ENCODE measurements at places on chromosomes 4 and X.

DNA sequence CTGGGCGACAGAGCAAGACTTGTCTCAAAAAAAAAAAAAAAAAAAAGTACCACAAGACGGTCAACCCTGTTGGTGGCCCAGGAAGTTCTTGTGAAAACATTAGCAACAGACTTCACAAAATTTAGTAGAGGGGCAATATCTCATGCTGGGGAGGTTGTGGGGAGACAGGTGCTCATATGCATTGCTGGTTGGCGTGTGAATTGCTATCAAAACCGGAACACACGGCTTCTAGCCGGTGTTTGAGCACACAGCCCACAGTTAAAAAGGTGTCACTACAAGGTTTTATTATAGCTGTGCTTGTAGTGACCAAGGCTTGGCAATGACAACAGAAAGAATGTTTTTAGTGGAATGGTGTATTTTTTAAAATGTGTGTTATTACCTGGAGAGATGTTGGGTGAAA lies 41.8 kb downstream of the SMS start:
- no peak for DNase-seq

GRCh38 chr4:152385551-152385950 lies 150.3 kb downstream of the FBXW7 start:
- peak; percentile 29 for DNase-seq

- peak; percentile 64 for DNase-seq
Measured at GRCh38 chrX:96372313-96373046, 312.2 kb upstream of the DIAPH2 start.

DNA sequence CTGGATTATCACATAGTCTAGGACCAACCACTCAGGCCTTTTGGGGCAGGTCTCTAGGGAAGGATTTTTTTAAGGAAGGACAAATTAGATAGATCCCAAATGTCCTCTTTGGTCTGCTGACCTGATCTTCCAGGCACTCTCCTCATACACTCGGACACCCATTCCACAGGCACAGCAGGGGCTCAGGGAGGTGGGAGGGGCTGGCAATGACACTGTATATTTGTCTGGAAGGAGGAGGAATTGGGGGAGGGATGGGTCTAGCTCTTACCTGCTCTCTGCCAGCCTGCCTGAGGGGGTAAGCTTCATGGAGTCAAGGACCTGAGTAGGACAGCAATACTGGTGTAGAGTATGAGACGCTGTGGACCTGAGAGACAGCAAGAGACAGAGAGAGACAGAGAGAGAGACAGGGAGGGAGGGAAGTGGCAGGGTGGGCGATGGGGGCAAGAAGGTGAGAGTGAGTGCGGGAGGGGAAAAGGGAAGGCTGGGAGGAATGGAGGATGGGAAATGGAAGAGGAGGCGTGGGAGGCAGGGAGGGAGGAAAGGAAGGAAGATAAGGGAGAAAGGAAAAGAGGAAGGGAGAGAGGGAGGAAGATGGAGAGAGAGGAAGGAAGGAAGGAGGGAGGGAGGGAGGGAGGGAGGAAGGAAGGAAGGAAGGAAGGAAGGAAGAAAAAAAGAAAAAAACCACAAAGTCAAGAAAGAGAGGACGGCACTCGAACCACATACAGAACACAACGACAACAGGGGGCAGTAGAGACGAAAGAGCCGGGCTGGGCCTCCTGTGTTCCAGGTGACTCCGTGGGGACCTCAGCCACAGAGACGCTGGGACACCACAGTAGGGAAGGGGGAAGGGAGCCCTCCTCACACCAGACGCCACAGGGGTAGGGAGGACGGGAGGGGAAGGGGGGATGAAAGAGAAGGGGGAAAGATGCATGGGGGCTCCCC lies 1.8 kb downstream of the IQSEC2 start:
- no peak for DNase-seq

- DNase-seq = no peak
Measured at GRCh38 chr4:118193421-118193820, 159.1 kb downstream of the NDST3 start.

DNA sequence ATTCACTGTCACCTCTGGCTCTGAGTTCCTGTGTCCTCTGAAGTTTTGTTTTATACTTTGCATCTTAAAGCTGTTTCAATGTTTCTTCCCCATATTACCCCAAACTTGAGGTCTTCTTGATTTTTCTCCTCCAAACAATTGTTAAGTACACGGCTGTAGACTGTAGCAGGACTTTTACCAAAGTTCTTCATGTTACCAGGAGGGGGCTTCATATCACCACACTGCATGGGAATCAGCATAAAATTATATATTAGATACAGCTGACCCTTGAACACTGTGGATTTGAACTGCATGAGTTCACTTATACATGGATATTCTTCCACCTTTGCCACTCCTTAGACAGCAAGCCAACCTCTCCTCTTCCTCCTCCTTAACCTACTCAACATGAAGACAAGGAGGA lies 56.6 kb downstream of the SPATA18 start:
- DNase-seq = no peak

DNA sequence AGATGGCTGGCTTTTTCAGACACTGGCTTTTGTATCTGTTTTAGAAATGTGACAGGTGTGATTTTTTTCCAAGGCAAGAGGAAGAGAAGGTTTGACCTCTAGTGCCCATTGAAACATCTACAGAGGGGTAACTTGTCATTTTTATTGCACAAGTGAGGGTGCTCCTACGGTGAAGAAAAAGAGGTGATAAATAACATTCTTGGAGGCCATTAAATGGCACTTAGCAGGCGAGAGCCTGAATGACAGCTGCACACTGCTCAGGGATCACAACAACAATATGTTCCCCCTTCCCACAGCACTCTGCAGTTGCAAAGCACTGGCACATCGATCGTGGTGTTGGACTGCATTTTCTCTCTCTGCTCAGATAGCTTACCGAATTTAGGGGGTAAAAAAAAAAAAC lies 22.9 kb downstream of the FAM184B start:
- no peak for DNase-seq

- DNase-seq = no peak
Measured at GRCh38 chrX:17473021-17473420, 98.0 kb downstream of the NHS start.

GRCh38 chr4:141571793-141572192 lies 64.6 kb upstream of the IL15 start:
- DNase-seq = no peak

DNA sequence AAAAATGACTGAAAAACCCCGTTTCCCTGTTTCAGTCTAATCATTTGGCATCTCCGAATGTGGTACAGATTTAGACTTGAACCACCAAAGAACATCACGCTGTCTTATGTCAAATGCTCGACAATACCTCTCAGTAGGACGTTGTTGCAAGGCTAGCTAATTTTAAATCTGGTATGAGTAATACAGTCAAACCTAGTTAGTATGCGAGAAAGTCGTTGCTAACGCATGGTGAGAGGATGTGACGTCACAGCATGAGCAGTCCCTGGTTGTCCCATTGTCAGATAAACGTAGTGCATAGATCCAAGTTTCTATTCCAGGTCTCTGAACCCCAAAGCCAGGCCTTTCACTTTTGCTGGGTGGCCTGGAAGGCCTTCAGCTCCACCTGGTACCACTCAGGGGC lies 44.7 kb downstream of the SETD7 start:
- no peak for DNase-seq

- DNase-seq = no peak
Measured at GRCh38 chrX:68589372-68589753, 58.1 kb upstream of the STARD8 start.

DNA sequence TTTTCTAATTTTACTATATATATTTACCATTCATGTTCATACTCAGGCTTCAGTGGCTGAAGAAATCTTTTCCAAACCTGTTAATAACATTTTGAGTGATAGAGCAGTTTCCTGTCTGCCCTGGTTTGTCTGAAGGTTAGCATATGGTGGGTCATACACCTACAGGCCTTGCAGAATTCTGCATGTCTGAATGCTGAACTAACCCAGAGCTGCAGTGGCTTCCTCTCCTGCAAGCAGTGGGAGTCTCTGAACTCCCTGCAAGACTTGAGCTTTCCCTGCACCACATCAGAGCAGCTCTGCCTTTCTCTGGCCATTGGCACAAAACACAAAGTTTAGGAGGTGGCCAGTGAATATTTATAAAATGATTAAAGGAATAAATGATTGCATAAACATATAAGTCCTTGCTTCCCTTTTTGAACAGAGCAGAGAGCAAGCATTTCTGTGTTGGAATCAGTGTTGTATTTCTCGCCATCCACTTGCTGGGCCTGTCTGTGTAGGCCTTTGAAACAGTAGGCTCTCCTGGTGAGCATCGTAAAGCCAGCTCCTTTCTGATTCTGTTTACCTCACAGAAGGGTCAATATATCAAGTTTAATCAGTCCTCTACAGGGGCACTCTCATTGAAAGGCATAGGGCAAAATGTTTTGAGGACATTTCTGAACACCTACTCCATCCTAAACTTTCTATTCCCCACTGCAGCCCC lies 15.0 kb upstream of the UNC5C start:
- no peak for DNase-seq

DNA sequence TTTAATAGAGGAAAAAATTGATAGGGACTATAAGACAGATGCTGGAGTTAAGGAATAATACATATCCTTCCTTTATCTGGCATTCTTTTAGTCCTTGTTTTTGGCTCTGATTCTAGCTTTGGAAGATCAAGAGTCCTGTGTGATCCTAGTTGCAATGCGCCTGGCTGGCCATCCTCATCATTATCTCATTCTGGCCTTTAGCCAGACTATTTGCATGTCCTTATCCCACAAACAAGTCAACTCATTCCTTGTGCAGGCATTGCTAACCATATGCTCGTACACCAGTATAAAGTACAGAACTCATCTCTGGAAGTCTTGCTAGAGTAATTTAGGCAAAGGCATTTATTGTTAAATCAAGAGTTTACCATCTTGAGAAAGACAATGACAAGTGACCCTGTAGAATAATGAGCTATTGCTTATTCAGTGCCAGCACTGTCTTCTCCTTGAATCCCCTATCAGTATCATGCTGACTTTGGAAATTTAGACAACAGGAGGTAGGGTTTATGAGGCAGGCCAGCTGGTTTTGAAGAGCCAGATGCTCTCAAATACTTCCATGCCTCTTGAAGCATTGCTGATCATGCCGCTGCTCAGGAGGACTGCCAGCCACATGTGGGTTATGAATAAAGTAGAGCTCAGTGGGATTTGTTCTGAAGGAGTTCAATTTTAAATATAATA lies 1730.3 kb upstream of the TENM3 start:
- no peak for DNase-seq

DNA sequence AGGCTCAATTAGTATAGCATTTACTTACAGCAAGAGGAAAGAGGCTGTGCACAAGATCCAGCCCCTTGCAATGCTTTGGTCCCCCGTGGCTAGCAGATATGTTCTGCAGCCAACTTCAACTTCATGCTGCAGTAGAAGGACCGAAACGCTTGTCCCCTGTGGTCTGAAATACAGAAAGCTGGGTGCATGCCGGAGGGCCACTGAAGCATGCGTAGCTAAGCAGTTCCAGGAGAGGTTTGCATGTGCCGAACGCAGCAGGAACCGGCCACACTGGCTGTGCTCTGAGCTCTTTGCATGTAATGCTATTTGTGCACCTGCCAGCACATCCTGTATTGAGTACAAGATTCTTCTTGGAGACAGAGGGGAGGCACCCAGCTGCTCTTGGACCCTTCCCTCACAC lies 35.8 kb upstream of the SHISA3 start:
- DNase-seq = no peak

GRCh38 chr4:3639613-3640586 lies 107.7 kb upstream of the LRPAP1 start:
- DNase-seq = no peak

DNA sequence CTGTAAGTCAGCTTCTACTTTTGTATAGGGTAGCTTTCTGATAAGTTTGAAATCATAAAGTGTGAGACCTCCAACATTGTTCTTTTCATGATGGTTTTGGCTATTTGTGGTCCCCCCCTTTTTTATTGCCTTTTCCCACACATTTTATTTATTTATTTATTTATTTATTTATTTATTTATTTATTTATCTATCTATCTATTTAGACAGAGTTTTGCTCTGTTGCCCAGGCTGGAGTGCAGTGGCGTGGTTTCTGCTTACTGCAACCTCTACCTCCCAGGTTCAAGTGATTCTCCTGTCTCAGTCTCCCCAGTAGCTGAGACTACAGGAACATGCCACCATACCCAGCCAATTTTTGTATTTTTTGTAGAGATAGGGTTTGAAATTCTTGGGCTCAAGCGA lies 9.7 kb upstream of the MTHFD2L start:
- no peak for DNase-seq

DNA sequence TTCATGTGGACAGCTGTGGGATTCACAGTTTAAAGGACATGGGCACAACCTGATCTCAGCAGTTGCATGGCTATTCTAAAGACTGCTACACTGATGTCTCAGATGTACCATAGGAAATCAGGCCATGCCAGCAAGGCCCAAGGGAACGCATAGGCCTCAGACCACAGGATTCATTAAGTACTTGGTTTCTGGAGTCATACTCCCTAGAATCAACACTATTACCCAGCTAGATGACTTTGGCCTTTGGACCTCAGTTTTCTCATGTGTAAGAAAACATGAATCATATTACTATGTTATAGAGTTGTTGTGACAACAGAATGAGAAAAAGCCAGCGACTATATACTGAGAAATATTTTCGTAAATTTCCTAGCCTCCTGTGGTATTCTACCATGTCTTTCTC lies 67.9 kb downstream of the NHS start:
- no peak for DNase-seq

GRCh38 chrX:151776181-151776731 lies 41.7 kb downstream of the CNGA2 start:
- DNase-seq = no peak

- DNase-seq = no peak
Measured at GRCh38 chrX:57528670-57529255, 63.0 kb upstream of the ZXDB start.

- DNase-seq = no peak
Measured at GRCh38 chrX:144732588-144732987, 514.7 kb upstream of the SPANXN1 start.

- DNase-seq = no peak
Measured at GRCh38 chrX:49139713-49140112, 16.2 kb upstream of the GPKOW start.

DNA sequence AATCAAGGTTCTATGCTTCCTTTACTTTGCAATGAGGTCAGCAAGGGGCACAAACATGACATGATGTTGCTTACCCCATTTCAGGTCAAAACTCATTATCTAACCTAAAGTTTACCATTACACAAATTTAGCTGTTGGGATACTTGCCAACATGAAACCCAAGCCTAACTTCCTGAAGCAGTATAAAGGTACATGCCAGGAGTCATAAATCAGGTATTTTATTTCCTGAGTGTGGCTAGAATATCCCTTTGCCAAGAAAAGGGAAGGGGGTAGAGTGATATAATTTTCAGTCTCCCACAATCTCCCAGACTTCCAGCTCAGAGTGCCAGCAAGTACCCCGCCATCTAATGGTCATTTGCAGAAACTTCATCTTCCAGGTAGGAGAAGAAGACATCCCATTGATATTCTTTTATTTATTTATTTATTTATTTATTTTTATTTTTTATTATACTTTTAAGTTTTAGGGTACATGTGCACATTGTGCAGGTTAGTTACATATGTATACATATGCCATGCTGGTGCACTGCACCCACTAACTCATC lies 136.6 kb downstream of the NEXMIF start:
- DNase-seq = no peak

DNA sequence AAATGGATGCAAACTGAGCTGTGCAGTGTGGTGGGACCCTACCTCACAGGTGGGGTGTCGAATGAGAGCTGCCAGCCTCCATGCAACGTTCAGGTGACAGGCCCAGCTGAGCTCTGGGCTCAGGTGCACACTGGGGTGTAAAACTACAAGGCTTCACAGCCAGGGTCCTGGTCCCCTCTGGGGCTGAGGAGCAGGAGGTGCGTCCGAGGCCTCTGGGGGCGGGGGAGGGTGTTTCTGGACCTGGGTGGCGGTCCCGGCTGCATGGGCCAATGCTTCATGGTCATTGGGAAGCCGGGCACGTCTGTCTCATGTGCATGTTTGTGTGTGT lies 26.5 kb upstream of the SORCS2 start:
- DNase-seq = no peak

- no peak for DNase-seq
Measured at GRCh38 chr4:149897783-149898182, 82.1 kb upstream of the IQCM start.
